Stimulated activated CD8-positive, alpha-beta memory T cell treated with anti-CD3 and anti-CD28 coated beads, Interleukin-4, amount 100 ng/mL, for 48 hours (primary cell): ENCODE measurements at places on chromosomes 16 and 17.

DNA sequence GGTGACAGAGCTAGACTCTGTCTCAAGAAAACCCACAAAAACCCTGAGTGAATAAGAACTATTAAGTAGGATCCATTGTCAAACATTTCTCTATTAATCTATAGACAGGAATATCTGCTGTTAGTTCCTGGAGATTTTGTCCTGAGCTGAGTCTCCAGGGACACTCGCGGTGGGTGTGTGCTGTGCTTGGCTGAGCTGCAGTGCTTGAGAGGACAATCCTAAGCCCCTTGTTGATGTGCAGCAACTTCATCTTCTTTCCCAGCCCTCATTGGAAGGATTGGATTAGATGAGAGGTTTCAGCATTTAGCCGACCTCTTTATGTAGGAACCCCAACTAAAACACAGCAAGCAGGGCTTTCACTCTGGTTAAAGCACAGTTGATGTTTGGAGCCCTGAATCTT is 33.3 kb downstream of the NDEL1 start:
- no peak for DNase-seq

- DNase-seq = peak; percentile 64
Measured at GRCh38 chr16:88770461-88771293, 14.3 kb downstream of the PIEZO1 start.

DNA sequence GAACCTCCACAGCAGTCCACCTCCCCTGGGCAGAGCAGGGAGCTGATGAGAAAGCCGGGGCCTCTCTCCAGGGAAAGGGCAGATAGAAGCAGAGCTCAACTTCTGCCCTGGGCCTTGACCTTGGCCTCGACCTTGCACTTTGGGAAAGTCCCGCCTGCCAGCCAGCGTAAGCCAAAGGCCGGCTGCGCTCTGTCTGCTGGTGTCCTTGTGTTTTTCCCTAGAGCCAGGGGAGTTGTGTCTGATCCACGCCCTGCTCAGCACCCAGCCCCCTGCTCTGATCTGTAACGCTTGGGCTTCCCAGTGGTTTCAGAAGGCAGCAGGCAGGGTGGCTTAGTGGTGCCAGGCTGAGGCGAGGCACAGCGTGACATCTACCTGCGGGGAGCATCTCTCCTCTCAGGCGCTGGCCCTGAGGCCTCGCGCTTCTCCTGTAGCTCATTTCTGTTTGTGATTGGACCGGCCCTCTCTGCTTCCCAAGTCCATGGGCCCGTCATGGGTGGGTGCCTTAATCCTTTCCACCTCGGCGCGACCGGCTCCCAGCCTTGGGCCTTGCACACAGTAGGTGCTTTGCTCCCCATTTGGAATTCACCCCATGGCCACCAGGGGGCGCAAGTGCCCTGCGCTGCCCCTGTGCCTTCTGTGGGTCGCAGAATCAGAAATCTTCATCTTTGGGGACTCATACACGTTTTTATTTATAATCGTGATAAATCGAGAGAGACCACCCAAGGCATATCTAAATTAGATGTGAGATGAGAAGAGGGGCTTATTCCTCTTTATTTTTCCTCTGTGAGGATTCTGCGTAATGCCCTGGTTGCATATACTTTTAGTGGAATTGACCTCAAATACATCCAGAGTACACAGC is 24.2 kb downstream of the SGSH start:
- DNase-seq = peak; percentile 71

- DNase-seq = no peak
Measured at GRCh38 chr16:4747906-4748681, 13.8 kb downstream of the DNAAF8 start.

- DNase-seq = no peak
Measured at GRCh38 chr17:74604761-74605160, 12.7 kb upstream of the CD300LD start.

DNA sequence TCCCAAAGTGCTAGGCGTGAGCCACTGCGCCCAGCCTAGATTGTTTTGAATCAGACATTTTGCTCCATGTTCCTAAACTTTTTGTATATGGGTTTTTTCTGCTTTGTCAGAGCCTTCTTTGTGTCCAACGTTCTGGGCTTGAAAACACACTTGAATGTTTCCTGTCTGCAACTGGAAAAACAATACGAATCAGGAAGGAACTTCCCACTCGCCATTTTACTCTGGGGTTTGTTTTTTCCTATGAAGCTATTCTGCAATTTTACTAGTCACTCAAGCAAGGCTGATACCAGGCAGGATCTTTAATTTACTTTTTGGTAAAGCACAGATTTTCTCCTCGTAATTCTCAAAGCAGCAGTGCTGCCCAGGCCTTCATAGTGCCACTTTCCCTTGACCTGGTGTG is 31.6 kb downstream of the ARHGAP17 start:
- DNase-seq = no peak

- no peak for DNase-seq
Measured at GRCh38 chr16:58021661-58022551, 3.6 kb upstream of the MMP15 start.

DNA sequence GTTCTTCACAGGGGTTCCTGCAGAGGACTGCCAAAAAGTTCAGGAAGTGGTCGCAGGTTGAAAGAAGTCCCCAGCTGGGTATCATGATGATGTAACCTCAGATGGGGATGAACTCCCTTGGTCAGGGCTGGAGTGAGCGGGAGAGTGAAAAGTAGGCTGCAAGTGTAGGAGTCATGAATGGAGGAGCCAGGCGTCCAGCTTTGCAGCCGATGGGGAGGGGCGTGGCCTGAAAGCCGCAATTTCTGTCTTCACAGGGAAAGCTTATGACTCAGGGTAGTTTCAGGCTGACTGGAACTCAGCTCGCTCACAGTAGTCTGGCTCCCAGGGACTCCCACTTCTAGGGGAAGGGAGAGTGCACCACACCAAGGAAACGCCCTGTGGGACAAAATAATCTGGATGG is 70.0 kb upstream of the HS3ST3A1 start:
- peak; percentile 52 for DNase-seq

DNA sequence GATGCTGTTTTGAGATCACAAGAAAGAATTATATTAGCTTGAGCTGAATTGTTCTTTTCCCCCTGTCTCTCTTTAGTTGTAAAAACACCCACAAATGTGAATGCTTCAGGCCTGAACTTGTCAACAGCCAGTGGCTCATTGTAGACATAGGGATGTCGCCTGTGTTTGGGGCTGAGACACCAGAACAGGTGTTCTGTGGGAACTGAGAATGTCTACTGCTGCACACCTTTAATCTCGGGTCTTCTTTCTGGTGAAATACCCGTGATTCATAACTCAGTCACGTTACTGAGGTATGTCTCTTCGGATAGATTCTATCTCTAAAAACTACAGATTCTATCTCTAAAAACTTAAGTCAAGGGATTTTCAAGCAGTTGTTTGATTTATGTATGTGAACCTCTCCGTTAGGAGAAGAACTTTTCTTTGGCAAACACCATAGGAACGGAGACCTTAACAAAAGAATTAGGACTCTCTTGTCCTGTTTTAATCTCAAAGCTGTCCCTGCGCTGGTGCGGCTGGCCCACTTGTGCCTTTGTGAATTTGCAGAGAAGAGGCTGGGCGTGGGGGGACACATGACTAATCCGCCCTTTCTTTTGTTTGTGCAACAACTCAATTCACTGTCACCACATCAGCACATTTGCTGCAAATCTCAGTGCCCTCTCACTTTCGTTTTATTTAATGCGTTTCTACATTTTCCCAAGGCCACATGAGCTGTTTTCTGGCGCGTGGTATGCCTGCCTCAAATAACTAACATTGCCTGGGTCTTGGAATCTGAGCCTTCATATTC is 643.0 kb downstream of the MAF start:
- DNase-seq = peak; percentile 52

DNA sequence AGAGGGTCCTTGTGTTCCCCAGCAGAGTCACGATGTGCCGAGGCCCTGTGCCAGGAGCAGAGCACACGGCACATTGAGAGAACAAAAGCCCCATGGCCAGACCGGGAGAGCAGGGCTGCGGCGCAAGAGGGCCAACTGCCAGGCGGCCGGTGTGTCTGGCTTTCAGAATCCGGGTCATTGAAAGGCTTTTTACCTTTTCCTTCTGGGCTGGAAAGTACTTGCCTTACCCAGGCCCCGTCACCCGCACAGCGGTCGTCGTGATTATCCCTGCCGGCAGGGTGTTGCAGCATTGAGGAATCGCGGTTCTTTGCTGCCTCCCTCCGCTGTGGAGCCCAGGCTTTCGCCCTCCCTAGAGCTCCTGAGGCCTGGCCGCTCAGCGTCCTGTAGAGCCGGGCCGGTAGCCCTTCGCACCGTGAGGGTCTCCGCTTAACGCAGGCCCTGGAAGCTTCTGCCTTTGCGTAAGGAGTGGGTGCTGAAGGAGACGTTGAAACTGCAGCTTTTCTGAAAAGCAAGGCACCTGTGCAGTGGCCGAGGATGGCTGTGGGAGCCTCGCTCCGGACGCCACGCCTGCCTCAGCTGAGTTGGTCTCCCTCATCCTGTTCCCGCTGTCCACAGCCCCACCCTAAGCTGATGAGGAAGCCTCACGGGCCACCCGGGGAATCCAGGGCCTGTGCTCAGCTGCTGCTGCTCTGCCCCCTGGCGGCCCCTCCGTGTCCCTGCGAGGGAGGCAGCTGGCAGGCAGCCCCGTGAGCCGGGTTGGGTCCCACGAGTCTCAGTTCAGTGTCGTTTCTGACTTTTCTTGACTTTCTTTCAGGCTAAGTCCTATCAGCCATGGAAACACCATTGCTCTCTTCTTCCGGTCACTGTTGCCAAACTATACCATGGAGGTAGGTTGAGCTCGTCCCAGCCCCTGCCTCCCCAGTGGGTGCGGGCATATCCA is 8.6 kb upstream of the MC1R start:
- DNase-seq = peak; percentile 83

GRCh38 chr16:2250652-2251295 is 613 bp downstream of the ECI1 start:
- peak; percentile 61 for DNase-seq

DNA sequence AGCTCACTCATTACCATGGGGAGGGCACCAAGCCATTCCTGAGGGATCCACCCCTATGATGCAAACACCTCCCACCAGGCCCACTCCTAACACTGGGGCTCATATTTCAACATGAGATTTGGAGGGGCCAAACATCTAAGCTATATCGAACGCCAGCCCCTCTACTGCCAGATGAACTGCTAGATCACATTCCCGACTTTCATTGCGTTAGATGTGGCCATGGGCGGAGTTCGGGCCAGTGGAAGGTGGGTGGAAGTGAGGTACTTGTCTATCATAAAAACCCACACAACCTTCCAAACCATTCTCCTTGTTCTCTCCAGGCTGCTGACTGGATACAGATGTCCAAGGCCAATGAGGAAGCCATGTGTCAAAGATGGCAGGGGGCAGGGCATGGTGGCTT is 27.0 kb upstream of the ANKRD40CL start:
- DNase-seq = no peak

DNA sequence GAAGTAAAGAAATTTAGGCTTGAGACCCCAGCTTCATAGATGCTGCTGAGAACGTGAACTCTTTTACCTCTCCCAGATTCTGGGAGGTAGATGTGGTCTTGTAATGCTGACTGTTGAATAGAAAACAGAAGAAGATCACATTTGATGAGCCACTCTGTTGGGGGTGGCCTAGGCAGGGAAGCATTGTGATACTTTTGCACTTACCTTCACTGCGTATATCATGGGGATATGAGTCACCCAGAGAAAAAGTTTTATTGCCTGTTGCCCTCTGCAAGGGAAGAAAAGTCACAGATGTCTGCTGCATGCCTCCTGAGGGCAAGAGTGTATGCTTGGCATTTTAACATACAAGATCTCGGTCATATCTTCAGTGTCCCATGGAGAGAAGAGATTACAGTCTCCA is 365.4 kb downstream of the SNX29 start:
- DNase-seq = no peak

- DNase-seq = no peak
Measured at GRCh38 chr17:19614900-19615299, 33.7 kb upstream of the ALDH3A2 start.

- peak; percentile 90 for DNase-seq
Measured at GRCh38 chr16:57041182-57042156, 50.9 kb upstream of the CPNE2 start.

DNA sequence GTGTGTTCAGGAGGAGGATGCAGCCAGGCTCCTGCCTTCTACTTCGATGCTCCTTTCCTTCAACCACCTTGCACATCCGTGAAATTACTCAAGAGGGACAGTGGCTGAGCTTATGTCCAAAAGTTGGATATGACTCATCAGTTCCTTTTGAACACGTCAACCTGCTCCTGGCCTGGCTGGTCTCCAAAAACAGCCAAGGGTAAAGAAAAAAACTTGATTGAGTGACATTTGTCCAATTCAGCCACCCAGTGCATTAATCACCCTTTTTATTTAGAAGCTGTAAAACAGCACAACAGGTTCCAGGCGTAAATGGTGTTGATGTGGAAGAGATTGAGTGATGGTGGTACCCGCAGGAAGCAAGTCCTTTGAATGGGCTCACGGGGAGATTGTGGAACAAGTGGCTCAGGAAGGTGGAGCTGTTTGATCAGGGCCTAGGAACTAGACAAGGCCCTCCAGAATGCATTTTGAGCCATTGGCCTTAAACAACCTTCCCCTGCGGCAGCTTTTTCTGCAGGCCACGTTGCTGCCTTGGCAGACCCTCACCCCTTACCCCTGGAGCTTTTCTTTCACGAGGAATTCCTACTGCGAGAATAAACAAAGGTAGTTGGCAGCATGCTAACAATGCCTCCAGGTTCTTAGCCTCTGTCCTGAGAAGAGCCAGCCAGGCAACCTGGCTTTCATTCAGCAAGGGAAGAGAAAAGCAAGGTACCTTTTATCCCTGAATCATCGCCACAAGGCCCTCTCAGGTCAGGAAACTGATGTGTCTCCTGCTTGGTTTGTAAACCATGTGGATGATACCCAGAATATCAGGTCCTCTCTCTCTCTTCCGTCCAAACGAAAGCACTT is 173.3 kb upstream of the CACNG5 start:
- no peak for DNase-seq

- DNase-seq = no peak
Measured at GRCh38 chr17:494601-495265, 142.1 kb upstream of the RPH3AL start.

GRCh38 chr17:82931699-82932517 is 92.1 kb upstream of the ZNF750 start:
- no peak for DNase-seq

GRCh38 chr16:143047-143446 is 4.6 kb upstream of the NPRL3 start:
- DNase-seq = no peak

- DNase-seq = no peak
Measured at GRCh38 chr16:351804-352520, 561 bp downstream of the AXIN1 start.

GRCh38 chr17:15470536-15470935 is 3.1 kb upstream of the CDRT4 start:
- no peak for DNase-seq

DNA sequence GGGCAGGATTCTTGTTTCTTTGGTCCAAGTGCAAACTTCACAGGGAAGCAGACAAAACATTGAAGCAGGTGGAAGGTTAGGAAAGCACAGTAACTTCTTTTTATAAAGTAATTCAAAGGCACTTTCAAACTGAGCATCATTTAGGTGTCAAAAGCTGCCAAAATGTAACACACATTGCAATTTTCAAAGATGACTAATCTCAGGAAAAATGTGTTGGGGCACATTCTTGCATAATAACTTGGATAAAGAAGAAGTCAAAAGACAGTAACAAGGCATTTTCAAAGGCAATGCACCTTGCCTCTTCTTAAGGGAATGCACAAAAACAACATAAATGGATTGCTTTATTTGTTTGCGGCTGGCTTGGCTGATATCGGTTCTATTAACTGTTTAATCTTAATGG is 3.6 kb downstream of the KCNJ2 start:
- DNase-seq = no peak

- peak; percentile 65 for DNase-seq
Measured at GRCh38 chr16:56356276-56357240, 68.8 kb downstream of the AMFR start.
